Activated CD4-positive, alpha-beta memory T cell treated with anti-CD3 and anti-CD28 coated beads, Interleukin-2, amount 10 ng/mL, durations not matched to agents 7 days and 5 days (primary cell): ENCODE measurements at places on chromosomes 16 and 17. TPM values are rescaled to one million over a fixed set of nuclear protein-coding genes. Genes with fewer than 3 reads are reported as not detected.

DNA sequence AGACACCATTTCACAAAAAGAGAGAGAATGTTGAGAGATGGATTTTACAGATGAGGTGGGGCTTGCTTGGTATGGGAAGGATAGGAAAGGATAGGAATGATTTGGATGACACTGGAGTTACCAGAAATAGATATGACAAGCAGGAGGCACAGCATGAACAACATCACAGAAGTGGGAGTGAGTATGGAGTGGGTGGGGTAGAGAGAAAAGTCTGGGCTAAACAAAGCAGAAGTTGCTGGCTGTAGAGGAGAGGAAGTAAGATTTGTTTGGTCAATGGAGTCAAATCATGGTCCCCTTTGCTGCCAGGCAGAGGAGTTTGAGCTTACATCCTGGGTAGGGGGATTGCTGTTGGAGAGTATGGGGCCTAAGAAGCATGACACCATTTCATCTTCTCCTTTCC is 101.7 kb downstream of the VAT1L start:
- no peaks in the 10 kb centered on the region for H3K4me1 ChIP-seq
- H3K36me3 ChIP-seq = no peaks in the 10 kb centered on the region

- H3K4me3 ChIP-seq = no peak overlapping the region
- no peaks in the 10 kb centered on the region for H3K36me3 ChIP-seq
- H3K4me1 ChIP-seq = peaks cover 4% of the 10 kb centered on the region
- no peak overlapping the region for H3K27ac ChIP-seq
- no peak for DNase-seq
Observed at GRCh38 chr17:38656959-38657823, 17.6 kb downstream of the EPOP start.

HSD11B2 gene
- total RNA-seq = not detected

SECTM1 gene
- total RNA-seq = 18.5 TPM
